ENCODE measurements at places on chromosomes 12 and 14.
A peak's percentile ranks its signal among the peaks of the same experiment; 100 is the strongest.

- DNase-seq: no peak
Measured at GRCh38 chr12:91191513-91192111, 9.0 kb upstream of the DCN start.

DNA sequence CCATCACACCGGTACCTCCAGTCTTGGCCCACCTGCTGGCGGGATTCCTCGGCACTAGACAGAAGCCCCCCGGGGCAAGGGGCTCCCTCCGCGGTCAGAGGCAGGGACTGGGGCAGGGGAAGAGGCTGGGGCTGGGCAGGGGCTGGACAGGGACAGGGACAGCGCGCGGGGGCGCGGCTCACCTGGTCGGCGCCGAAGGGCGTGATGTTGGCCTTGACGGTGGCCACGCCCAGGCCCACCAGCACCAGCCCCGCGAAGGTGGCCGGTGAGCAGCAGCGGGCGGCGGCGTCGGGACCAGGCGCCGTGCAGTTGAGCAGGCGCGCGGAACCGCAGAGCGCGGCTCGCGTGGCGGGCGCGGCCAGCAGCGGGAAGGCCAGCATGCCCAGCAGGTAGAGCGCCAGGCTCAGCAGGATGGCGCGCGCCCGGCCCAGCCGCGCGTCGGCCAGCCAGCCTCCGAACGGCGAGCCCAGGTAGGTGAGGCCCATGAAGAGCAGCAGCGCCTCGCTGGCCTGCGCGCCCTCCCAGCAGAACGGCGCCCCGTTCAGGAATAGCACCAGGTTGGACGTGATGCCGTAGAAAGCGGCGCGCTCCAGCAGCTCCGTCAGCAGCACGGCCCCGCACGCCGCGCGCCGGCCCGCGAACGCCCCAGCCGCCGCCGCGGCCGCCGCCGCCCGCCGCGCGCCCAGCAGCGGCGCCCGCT lies 392 bp downstream of the SLC15A4 start:
- peak; percentile 69 for DNase-seq

DNA sequence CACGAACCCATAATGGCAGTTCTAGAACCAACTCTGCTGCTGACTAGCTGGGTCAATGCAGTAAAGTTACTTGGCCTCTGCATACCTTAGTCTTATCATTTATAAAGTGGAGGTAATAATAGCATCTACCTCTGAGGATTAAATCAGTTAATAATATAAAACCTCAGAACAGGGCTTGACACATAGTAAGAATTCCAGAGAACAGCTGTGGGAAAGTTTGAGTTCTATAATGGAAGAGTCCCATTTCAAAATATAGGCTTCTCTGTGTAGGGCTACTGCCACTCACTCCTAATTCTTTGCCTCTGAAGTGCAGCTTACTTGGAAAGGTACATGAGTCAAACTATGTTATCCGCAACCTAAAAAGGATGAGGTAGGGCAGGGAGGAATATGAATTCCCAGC lies 269.2 kb upstream of the PRKD1 start:
- no peak for DNase-seq

DNA sequence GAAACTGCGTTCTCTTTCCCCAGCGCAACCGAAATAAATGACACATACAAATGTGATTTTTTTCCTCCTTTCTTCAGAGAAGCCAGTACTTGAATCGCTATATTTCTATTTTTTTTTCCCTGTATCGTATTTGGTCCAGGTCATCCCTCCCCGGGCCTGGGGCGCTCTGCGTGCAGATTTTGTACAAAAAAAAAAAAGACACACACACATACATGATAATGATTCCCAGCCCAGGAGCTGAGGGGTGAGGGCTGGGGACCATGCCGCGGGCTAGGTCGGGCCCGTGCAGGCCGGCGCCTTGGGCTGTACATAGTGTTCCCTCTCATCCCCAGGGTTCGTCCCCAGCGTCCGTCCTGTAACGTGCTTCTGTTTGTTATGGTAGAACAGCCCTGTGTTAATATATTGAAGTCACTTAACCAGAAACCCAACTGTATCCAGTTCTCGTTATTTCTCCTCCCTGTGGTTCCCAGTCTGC lies 3.0 kb downstream of the HOXC9 start:
- no peak for DNase-seq

- DNase-seq: no peak
Measured at GRCh38 chr12:68453876-68454275, 121.7 kb upstream of the MDM1 start.

GRCh38 chr12:119841433-119842210 lies 35.5 kb downstream of the CIT start:
- DNase-seq: no peak

GRCh38 chr12:40034156-40034555 lies 71.7 kb downstream of the SLC2A13 start:
- no peak for DNase-seq

GRCh38 chr12:122006186-122006926 lies 15.3 kb upstream of the BCL7A start:
- no peak for DNase-seq

GRCh38 chr14:73797543-73798265 lies 53.9 kb upstream of the PTGR2 start:
- no peak for DNase-seq

GRCh38 chr12:28794786-28795185 lies 354.3 kb upstream of the FAR2 start:
- DNase-seq: no peak
